ENCODE measurements at places on chromosomes 5 and 9.

DNA sequence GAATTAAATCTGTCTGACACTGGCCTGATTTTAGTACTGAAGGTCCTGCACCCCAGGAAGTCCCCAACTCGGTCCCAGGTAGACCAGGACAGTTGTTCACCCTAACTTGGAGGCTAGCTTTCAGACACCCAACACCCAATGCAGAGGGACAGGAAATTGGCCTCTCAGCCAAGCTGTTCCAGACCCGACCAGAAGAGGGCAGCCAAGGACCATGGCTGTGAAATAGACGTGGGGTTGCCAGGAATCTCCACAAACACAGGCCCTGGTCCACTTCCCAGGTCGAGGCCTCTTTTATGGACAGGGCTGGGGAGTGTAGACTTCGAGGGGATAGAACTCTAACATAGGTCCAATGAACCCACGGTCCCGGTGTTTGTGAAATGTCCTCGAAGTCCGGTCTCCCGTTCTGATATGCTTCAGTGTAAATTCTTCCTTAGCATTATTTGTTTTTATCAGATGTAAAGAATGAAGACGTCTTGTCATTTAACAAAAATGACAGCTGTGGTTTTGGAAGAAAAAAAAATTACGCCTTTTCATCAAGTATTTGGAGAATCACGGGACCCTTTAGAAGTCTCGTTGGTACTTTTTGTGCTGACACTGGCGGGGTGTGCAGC is 260.3 kb upstream of the ADAMTS16 start:
- DNase-seq: no peak

- DNase-seq: no peak
Observed at GRCh38 chr9:136519263-136520052, 26.4 kb downstream of the NOTCH1 start.

GRCh38 chr9:137138058-137138721 is 764 bp upstream of the GRIN1 start:
- DNase-seq: no peak

DNA sequence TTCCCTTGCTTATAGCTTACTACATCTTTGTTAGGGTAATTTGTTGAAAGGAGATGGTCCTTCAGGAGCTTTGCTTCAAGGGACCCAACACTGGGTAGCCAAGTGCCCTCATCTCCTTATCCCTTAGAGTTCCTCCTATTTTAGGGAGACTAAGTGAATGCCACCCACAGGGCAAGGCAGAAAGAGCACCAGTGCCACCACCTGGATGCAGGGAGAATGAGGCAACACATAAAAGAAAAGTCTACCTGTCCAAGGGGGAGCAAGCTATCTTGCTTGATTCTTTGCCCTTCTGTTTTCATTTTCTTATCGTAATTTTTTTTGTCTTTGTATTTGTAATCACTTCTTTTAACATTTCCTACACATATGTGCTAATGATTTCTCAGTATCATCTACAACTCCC is 205.5 kb downstream of the NPR3 start:
- DNase-seq: no peak

- no peak for DNase-seq
Observed at GRCh38 chr9:129187042-129187441, 9.0 kb upstream of the IER5L start.

GRCh38 chr9:89523948-89524347 is 26.0 kb upstream of the SEMA4D start:
- DNase-seq: no peak

GRCh38 chr5:109997161-109997560 is 307.4 kb downstream of the MAN2A1 start:
- no peak for DNase-seq

GRCh38 chr5:170634256-170634990 is 130.6 kb downstream of the KCNIP1 start:
- DNase-seq: no peak

DNA sequence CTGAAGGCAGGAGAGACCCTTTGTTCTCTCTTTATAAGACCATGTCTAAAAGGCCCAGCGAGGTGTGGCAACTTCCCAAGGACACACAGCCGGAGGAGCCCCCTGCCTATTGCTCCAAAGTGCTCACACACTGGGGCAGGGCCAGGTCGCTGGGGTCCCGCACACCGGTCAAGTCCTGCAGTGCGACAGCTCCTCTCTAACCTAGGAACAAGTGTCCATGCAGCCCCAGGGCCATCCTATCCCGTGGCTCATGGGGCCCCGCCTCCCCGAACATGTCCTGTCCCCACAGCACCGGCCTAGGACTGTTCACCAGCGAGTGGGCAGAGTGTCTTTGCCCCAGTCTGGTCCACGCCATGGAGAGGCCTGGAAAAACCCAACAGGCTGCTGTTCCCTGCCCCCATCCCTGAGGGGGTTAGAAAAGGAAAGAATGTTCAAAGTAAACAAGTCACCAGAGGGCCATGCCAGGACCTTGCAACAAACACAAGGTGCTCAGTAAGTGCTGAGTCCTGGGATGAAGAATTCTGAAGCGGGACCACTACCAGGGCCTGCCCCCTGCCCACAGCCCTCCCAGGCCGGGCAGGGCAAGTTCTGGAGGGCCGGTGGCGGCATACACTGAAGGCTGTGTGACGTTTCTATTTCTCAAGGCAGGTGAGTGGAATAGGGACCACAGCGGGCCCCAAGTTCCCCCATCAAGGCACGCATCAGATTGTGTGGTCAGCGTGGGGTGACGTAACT is 938 bp downstream of the NINJ1 start:
- DNase-seq: no peak

DNA sequence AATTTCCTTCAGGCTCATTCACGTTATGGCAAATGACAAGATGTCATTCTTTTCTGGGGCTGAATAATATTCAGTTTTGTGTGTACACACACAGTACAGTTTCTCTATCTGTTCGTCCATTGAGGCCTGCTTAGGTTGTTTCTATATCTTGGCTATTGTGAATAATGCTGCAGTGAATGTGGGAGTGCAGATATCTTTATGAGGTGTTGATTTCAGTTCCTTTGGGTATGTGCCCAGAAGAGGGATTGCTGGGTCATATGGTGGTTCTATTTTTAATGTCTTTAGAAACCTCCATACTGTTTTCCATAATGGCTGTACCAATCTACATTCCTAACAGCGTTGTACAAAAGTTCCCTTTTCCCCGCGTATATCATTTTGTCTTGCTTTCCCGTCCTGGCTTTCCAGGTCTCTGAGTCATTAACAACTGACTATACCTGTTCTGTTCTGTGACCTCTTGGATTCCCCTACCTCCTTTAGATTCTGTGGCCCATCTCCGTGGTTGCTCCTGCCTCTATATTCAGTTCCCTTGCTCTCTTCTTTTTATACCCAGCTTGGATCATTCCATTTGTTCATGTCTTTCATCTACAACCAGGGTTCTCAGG is 6.8 kb downstream of the SNX30 start:
- DNase-seq: no peak

DNA sequence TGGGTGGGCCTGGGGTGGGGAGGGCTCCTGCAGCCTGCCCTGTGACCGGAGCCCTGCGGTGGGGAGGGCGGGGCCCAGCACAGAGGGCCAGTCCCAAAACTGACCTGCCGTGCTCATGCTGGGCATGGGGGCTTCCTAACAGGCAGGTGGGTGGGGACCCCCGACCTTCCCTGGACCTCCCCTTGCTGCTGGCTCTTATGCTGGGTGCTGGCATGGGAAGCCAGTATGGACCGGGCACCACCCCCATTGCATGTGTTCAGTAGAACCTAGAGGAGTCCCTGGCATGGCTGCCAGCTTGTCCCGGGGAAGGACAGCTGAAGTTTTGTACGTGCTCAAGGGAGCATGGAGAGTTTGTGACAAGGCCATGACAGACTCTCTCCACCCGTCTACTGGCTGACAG is 37.1 kb downstream of the WNK2 start:
- DNase-seq: no peak

DNA sequence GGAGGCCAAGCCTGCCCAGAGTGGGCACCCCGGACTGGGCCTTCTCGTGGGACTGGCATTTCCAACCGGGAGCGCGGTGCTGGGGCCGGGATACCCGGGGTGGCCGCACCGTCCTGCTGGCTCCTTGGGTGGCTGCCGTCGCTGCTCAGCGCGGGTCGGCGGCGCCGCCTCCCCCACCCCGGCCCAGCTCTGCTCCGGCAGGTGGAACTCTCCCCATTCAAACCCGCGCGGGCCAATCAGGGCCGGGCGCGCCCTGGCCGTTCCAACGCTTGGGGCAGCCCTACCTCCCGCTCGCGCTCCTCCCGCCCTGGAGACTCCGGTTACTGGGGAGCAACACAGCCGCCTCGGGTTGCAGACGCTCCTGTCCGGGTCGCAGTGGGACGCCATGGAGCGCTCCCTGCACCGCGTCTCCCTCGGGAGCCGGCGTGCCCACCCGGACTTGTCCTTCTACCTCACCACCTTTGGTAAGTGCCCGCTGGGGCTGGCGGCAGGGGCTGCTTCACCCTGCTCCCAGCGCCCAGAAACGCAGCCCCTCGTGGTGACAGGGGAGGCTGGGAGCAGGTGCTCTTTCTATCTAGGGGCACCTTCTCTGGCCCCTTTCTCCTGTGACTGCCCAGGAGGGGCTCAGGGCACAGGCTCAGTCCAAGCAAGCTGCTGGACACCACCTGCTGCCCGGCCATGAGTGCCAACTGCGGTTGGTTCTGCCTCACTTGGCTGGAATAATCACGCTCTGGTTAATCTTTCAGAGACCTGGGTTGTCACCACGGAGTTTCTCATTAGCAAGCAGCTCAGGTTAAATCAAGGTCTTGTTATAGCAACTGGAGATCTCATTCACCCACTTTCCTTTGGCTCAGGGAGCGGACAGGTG is at the start of gene RGS3:
RGS3 (plus strand) TSS at position 310 of the 868 bp plus-strand sequence; CDS start at position 386, 76 bp downstream.
- no peak for DNase-seq

DNA sequence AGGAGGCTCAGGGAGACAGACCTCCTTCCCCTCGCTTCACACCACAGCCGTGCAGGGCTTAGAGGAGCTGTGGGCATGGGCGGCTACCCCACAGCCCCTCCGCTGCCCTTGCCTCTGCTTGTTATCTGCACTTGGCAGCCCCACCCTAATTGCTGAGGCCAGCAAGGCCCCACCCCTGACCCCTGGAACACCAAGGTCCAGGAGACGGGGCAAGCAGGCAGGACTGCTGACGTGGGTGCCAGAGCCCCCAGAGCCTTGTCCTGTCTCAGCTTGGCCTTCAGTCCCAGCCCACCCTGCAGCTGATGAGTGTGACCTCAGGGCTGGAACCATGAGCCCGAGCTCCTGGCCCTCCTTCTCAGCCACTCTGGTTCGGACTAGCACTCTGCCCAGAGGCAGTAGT is 29.1 kb upstream of the NEURL1B start:
- no peak for DNase-seq

- no peak for DNase-seq
Observed at GRCh38 chr9:111151537-111151936, 113.3 kb upstream of the LPAR1 start.

DNA sequence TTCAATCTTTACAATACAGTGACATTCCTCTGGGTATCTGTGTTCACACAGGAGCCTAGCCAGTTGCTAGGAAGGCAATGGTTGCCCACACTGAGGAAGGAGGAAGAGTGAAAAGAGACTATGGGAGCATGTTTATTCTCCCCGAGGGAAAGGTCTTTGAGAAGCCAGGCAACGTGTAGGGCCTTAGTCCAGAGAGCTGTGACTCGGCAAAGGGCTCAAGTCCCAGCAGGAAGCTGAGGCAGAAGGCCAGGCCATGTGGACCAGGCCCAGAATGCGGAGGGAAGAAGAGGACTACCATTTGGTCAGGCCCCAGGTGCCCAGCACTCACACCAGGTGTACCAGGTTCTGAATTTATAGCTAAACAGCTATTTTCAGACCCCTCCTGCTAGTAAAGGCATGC is 136.6 kb upstream of the DMAC1 start:
- DNase-seq: no peak

GRCh38 chr5:74679966-74680365 is 5.1 kb upstream of the HEXB start:
- DNase-seq: no peak

GRCh38 chr9:133188006-133188842 is 20.8 kb downstream of the OBP2B start:
- no peak for DNase-seq

DNA sequence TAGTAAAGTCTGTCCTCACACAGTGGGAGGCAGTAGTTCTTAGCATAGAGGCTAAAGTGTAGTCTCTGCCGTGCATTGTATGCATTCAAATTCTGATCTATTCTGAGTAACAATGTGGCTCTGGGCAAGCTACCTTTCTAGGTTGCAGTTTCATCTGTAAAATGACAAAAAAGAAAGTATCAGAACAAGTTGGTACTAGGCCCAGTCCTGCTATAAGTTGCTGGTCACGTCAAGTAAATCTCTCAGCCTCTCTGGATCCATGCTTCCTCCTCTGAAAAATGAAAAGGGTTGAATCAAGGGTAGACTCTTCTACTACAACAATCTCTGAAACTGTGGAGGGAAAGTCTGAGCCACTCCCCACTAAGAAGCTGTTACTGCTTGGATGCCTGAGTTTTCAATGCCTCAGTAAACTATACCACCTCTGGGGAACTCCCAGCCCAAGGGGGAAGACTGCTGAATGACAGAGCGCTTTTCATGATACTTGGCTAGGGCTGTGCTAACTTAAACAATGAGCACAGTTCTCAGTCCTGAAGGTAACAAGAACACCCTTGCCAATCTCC is 34.5 kb upstream of the SPARC start:
- DNase-seq: no peak

GRCh38 chr5:53368516-53368915 is 111.9 kb upstream of the FST start:
- no peak for DNase-seq

DNA sequence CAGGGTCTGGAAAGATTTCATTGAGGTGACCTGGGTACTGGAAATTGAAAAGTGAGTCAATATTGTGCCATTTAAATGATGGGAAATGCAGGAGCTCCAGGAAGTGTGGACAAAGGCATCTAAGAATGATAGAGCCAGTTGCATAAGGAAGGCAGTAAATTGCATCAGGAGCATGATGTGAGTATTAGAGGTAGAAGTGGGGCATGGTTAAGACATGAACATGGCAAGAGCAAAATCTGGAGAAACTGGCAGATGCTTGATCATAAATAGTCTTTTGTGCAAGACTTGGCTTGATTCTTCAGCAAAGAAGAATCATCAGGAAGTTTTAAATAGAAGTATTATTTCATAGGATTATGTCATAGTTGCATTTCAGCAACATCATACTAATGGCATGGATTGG is 157.4 kb upstream of the PUM3 start:
- DNase-seq: no peak

GRCh38 chr5:114296191-114296590 is 65.7 kb upstream of the KCNN2 start:
- DNase-seq: no peak

- DNase-seq: no peak
Observed at GRCh38 chr9:91777292-91777830, 172.7 kb downstream of the ROR2 start.

DNA sequence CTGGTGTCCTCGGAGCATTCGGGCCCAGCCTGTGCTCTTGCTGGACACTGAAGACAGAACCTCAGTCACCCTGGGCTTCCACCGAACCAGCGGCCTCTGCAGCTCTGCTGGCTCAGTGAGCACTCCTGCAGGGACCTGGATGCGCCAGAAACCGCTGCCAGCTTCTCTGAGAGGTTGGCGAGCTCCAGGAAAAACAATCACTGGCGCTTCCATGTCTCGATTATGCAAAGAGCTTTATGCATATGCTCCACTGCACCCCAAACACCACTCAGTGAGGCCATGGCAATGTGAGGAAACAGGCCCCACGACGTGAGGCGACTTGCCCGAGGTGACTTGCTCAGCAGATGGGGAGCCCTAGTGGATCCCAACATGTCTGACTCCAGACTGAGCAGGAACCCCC is 11.0 kb downstream of the PRDM12 start:
- DNase-seq: no peak

GRCh38 chr9:10875752-10876151 is 262.9 kb upstream of the PTPRD start:
- no peak for DNase-seq
